Stimulated activated CD8-positive, alpha-beta memory T cell treated with anti-CD3 and anti-CD28 coated beads, Interleukin-15, amount 100 ng/mL, for 4 hours (primary cell): ENCODE measurements at places on chromosomes 4 and X.
A peak's percentile ranks its signal among the peaks of the same experiment; 100 is the strongest.

DNA sequence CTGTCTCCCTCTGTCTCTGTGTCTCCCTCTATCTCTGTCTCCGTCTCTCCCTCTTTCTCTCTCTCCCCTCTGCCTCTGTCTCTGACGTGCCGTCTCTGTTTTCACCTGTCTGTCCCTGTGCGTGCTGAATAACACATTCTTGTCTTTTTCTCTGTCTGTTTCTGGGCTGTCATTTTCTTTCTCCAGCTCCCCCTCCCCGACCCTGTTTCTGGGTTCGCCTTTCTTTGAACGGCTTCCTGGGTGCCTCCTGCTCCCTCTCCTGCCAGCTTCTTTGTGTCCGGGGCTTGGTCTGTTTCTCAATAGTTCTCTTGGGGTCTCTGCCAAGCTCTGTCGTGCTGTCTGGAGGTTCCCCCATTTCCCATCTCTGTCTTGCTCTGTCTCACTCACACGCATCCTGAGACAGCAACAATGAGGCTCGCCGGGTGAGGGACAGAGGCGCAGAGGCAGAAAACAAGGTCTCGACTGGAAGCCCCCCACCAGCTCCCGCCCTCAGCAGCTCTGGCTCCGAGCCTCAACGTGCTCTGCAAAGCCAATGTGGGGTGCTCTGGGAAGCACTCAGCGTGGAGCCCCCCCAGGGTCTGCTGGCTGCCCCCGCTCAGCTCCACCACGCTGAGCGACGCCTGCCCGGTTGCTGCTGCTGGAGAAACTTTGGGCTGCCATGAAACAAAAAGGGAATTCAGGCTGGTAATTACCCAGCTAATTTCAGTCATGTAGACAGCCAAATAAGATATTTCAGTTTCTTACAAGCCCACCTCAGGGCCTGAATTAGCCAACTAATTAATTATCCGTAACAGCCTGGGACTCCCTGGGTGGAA lies 3.4 kb downstream of the CPLX1 start:
- DNase-seq, result no peak

DNA sequence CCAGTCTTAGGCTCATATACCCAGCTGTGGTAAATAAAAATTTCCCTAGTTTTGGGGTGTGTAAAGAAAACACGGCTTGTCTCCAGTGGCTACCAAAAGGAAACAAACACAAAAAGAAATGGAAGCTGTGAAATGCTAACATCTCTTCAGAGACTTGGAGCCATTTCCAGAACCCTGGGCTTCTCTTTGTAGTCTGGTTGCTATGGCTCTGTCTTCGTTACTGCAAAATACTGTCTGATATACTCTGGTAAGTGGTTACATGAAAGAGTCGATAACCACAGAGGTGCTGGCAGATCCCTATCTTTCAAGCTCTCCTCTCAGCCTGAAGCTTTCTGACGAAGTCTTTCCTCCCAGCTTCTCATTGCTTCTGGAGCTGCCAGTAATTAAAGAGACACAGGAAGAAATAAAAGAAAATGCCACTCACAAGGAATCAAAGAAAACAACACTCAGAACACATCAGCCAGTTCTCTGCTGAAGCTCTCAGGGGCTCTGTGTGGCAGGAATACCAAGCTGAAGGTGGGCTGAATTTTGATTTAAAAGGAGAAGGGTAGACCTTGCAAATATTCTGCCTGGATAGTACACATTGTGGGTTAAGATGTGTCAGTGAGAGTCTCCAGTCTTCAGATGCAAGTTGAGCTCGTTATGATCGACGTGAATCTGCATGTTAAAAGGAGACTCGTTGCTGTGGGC lies 107.6 kb upstream of the FAM9C start:
- DNase-seq, result peak; percentile 20

GRCh38 chr4:145061318-145061920 lies 36.6 kb downstream of the ANAPC10 start:
- DNase-seq, result no peak

DNA sequence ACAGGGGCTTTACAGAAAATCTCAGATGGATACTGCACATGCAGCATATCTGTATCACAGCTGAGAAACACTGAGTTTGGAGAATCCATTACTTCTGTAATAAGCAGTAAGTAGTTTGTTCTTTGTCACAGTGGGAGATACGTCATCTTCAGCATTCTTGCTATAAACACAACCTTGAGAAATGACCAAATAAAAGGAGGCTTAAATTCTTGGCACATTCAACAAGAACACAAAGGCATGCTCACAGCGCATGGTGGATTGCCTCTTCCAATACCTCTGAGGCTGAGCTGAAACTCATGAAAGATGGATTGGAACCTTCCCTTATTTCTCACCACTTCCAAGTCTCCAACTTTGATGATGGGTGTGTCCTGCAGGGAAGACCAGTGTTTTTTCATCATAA lies 54.5 kb downstream of the ANXA5 start:
- DNase-seq, result no peak

GRCh38 chrX:97639526-97639925 lies 755.8 kb downstream of the RPA4 start:
- DNase-seq, result no peak

GRCh38 chr4:139054791-139055505 lies 39.4 kb downstream of the NOCT start:
- DNase-seq, result no peak

DNA sequence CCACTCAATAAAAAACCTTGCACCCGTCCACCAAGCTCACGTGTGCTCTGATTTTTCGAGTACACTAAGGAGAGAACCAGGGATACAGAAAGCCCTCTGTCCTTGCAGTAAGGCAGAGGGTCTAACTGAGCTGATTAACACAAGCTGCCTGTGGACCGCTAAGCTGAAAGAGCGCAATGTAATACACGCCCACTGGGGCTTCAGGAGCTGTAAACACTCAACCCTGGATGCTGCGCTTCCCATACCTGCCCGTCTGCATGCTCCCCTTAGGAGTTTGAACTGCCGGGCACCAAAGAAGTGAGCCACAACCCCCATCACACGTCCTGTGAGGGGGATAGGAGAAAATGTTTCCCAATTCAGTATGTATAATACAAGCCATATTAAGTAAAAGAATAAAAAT lies 664.8 kb downstream of the PCDH18 start:
- no peak for DNase-seq

DNA sequence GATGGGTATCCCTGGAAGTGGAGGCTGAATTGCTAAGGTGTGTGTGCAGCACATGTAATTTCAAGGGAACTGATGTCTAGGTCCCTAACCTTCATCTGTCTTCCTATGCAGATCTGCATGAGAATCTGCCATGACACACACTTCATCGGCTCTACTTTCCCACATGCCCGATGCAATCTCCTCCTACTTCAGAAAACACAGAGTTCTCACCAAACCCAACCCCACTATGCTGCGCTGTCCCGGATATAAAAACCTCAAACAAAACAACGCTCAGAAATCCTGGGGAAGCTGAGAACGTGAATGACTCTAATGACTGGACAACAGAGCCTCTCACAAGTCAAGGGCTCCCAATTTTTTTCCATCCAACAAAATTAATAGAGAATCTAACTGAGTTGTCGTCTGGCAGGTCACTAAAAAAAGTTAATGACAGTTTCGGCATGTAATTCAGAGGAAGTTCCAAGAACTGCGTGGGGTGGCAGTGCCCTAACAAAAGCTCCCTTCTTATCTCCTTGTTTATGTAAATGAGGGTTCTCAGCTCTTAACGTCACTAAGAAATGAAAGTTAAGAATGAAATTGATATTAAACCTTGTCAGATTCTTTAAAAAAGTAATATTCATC lies 39.0 kb downstream of the STX18 start:
- peak; percentile 14 for DNase-seq

GRCh38 chr4:186029571-186030398 lies 39.2 kb upstream of the TLR3 start:
- no peak for DNase-seq

DNA sequence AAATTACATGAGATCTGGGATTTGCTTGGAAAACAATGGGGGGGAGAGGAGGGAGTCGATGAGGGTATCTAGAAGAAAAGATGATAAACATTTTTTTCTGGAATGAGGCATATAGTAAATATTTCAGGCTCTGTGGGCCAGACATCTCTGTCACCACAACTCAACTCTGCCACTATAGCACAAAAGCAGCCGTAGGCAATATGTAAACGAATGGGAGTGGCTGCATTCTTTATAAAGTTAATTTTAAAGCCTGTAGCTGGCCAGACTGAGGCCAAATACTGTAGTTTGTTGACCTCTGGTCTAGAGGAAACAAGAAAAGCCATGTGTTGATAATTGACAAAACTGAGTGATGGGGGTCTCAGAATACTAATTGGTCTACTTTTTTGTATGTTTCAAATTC lies 14.1 kb upstream of the TCEANC start:
- DNase-seq, result no peak

DNA sequence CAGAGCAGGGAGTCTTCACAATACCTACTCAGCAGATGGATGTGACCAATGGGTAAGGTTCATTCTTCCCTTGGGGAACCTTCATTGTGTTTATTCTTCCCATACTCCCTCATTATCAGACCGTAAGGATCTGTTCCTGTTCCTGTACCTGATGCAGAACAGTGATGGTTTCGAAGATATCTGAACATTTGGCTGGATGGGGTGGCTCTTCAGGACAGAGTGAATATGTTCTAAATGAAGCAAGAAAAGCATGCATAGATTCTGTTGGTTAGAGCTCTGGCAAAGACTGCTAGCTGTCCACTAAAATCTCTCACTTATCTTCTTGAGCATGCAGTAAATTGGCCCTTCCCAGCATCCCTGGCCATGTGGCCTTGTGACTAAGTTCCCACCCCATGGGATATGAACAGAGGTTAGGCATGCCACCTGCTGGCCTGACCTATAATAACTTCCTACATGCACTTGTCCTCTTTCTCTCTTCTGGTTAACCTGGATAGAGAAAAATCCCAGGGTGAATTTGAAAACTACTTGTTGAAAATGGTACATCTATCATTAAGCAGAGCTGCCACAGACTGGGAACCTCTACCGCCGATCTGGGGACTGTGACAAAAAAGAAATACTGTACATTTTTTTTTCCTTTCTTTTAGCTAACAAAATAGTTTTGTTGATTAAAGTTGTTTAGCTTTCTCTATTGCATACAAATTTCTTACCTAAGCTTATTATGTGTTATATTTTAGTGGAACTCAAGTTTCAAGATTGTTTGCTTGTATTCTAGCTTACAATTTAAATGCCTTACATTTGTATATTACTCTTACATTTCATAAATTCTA lies 60.0 kb upstream of the BANK1 start:
- DNase-seq, result peak; percentile 18

- DNase-seq, result no peak
These were observed 12.3 kb upstream of the DDX53 start for GRCh38 chrX:22987452-22987851.

DNA sequence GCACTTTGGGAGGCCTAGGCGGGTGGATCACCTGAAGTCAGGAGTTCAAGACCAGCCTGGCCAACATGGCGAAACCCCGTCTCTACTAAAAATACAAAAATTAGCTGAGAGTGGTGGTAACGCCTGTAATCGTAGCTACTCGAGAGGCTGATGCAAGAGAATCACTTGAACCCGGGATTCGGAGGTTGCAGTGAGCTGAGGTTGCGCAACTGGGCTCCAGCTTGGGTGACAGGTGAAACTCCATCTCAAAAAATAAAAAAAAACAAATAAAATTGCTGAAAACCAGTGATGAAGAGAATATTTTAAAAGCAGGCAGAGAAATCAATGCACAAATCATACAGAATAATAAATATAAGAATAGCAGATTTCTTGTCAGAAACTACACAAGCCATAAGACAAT lies 129.3 kb downstream of the SLIT2 start:
- no peak for DNase-seq

DNA sequence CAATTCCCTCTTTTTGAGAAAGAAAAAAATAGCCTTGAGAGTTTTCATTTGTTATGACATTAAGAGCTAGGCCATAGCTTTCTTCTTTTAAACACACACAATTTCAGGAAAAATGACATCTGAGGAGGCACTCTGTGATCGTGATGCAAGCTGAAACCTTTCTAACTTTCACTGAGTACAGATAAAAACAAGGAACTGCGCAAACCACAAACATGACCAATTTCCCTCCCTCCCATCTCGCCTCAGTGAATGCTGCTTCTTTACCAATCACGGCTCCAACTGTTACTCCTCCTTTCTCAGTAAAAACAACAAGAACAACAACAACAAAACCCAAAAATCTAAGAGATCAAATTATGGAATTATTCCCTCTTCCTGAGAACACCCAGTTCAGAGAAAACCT lies 626.8 kb downstream of the TLL1 start:
- DNase-seq, result no peak

- DNase-seq, result no peak
These were observed 153.7 kb upstream of the BMP3 start for GRCh38 chr4:80876810-80877209.

DNA sequence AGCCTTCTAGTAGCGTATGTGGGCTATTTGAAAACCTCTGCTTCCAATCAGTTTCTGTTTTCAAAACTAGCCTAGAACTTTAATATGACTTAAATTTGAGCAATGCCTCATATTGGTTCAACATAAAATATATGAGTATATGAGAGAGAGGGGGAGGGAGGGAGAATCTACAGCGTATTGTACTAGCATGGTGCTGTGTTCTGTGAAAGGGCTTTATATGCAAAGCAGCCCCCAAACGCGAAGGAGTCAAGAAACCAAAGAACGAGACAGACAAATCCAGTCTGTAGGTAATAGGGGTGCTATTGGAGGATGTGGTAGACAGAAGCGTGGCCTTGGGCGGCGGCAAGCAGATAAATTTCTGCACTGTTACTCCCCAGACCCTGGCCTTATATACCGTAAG lies 784 bp upstream of the ANXA5 start:
- DNase-seq, result no peak

DNA sequence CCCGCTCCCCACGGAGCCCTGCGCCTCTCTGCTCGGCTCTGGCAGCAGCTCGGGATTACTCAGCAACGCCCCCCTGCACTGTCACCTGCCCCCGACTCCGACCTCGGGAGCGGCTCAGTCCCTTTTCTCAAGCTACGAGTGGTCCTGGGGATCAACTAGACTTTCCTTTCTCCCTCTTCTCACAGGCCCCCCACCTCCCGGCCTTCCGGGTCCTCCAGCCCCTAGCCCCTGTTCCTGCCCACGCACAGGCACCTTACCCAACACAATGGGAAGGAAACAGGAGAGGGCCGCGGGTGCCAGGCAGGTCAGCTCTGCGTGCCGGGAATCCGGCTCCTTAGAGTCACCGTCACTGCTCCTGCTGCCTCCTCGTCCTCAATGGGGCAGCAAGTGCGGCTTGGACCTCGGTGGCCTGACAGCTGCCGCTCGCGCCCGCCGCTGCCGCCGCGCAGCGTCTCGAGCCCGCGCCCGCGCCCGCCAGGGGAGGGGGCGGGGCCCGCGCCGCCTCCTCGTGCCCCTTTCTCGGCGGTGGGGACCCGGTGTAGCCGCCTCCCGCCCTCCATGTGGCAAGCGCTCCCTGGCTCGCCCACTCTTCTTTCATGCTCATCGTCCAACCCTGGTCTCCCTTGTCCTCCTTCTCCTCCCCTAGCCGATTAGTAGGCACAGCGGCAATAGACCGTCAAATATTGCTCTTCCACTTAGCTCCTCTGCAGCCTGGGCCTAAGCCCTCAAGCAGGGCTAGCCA lies at the start of gene RAB9B:
TSS of gene RAB9B (minus strand) at position 455 of the 742 bp plus-strand sequence. CDS start 6,473 bp downstream, outside the sequence.
- peak; percentile 34 for DNase-seq

DNA sequence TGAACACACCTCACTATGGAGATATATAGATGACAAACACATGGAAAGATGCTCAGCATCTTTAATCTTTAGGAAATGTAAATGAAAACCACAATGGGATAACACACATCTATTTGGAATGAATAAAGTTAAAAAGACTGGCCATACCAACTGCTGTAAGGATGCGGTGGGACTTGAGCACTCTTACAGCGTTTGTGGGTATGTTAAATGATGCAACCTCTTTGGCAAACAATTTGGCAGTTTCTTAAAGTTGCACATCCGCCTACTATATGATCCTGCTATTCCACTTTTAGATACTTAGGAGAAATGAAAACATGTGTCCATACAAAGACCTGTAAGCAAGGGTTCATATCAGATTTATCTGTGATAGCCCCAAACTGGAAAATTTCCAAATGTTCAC lies 50.7 kb downstream of the MRPL1 start:
- no peak for DNase-seq
